Effector memory CD4-positive, alpha-beta T cell (primary cell): ENCODE measurements at places on chromosomes 5 and 9.

DNA sequence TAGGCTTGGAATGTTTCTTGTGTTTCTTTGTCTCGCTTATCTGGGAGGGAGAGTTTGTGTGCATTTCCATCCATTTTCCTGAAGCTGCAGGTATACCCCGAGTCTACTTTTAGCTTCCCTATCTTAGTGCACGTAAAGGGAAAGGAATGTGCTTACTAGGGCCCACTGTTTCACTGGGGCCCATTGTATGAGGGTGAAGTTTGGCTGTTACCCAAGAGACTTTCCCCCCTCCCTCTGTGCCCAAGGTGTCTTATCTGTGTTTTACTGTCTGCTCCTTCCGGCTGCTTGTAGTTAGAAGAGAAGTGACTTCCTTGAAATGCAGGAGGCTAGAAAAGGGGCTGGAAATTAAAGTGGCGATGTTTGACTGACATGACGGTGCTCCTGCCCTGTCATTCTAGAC lies 12.1 kb upstream of the BTNL3 start:
- no peak for DNase-seq

DNA sequence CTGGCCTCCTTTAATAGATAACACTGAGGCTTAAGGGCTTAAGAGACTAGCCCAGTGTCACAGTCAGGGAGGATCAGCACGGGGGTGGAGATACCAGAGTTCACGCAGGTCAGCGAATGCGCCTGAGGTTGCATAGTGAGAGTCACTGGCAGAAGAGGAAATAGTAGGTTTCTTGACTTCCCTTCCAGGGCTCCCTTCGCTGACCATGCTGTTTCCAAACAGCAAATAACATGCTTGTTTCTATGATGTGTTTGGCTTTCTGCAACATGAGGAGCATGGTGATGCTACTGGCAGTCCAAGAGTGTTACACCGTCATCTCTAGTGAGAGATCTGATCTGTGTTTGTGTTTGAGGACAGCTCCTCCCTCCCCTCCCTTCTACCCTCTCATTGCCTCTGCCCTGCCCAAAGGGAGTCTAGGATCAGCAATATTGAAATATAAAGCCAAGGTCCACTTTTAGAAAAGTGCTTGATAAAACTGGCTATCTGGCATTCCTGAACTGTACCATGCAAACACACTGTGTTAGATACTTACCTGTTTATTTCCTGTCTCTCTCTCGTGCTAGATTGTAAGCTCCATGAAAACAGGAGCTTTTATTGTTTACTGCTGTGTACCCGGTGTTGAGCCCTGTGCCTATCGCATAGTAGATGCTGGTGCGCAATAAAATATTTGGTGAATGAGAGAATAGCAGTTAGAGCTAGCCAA lies 12.3 kb downstream of the TLE4 start:
- no peak for DNase-seq

DNA sequence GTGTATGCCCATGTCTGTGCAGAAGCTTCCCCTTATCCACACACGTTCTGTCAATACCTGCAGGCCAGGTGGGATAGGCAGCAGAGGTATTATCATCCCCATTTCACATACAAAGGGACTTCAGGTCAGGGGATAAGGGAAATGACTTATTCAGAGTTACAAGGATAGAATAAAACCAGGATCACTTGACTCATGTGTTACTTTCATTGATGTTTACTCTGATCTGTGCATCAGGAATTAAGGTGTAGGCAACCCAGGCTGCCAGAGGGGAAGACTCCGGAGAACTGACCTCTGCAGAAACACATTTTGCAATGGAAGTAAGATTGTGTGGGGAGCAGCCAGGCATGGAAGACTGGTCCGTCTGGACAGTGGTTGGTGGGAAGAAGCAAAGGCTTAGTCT lies 74.2 kb upstream of the FSTL4 start:
- no peak for DNase-seq

DNA sequence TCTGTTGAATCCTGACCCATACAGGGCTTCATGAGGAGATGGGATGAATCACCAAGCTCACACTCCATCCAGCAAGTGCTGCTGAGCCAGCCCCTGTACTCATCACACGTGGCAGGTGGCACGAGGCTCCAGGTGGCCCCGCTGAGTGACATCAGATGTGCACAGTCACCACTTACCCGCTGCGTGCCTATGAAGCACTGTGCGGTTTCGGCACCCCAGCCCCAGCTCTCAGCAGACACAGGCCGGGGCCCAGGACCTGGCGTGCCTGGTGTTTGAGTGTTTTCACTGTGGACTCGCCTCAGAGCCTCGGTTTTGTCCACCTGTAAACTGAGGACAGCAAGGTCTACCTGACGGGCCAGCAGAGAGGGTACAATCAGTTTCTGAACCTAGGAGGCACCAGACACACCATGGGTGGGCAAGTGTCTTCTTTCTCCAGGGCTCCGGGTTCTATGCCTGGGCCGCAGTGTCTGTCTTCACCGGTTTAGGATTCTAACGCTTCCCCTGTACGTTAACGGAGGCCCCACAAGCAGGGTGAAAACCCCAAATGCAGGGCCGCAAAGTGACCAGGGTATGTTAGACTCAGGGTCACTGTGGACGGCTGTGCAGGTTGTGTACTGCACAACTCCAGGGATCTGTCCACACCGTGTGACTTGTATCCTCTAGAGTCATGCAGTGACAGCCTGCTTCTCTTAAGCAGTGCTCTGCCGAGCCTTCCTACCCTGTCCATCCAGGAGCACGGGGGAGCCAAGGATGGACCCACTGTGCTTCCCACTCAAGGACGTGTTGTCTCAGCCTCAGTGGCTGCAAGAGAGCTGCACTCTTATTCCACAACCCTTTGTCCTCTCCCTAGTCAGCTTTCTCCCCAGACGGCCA lies 44.3 kb upstream of the COL5A1 start:
- DNase-seq: no peak

GRCh38 chr9:105295986-105296385 lies 51.5 kb downstream of the SLC44A1 start:
- DNase-seq: no peak

- no peak for DNase-seq
Observed at GRCh38 chr9:86079421-86079831, 19.9 kb downstream of the GOLM1 start.

GRCh38 chr9:121929893-121930875 lies 162.9 kb downstream of the TTLL11 start:
- no peak for DNase-seq
